ENCODE measurements at places on chromosomes 16 and 17.

GRCh38 chr16:89504091-89504490, 4.1 kb upstream of the SPG7 start:
- no peak for DNase-seq

GRCh38 chr16:11218604-11218962, 37.4 kb downstream of the SOCS1 start:
- DNase-seq = peak; percentile 46

GRCh38 chr17:27591986-27592385, 39.0 kb upstream of the LGALS9 start:
- DNase-seq = no peak

GRCh38 chr17:41956522-41956921, 10.1 kb upstream of the CNP start:
- DNase-seq = no peak

GRCh38 chr16:77613095-77613494, 109.2 kb upstream of the NUDT7 start:
- DNase-seq = no peak

GRCh38 chr17:61400717-61401388, 1.2 kb downstream of the TBX2 start:
- no peak for DNase-seq

DNA sequence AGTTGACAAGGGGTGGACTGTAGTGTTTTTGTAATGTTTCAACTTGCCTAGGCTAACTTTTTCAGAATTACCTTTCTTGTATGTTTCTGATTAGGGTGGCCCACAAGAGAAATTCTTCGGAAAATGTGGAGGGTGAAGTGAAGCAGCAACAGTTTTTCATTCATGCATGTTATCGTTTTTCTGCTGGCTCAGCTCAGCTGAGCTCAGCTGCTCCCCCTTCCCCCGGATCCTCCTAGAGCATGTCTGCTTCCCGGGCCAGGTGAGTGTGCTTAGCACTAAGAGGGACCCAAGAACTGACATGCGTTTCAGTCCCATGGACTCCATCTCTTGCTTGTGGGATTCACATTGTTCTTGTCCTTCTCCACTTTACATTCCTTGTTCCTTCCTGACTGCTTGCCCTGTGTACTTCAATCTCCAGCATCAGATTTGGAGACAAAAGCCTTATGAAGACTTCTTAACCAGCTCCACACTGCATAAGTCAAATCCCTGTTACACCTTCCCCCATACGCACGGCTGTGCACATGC, 33.6 kb downstream of the SCPEP1 start:
- no peak for DNase-seq

GRCh38 chr16:86525696-86526095, 15.4 kb downstream of the FOXF1 start:
- no peak for DNase-seq

DNA sequence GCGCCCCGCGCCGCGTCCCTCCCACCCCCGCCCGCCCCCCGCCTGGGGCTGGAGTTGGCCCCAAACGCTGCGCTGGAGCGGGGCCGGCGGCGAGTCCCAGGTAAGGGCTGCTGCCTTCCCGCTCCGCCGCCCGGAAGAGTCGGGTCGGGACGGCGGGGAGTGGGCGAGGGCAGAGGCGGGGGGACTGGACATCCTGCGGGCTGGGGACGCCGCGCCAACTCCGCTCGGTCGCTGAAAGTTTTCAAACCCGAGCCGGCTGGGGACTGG, 469 bp downstream of the GPRC5C start:
- DNase-seq = no peak

DNA sequence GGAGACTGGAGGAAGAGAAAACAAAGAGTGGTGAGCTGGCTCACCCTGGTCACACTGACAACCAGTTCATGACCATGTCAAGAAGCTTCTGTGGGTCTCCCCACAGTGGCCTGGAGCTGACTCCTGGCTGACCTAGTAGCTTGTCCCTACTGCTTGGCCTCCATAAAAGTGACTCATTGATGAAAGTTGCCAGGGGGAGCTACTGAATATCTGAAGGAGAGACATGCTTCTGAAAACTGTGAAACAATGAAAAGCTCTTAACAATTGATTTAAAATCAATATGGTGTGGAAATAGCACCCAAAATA, 22.0 kb downstream of the SMPD3 start:
- DNase-seq = no peak

- DNase-seq = no peak
These were observed 30.4 kb upstream of the SBK1 start for GRCh38 chr16:28261942-28262341.

DNA sequence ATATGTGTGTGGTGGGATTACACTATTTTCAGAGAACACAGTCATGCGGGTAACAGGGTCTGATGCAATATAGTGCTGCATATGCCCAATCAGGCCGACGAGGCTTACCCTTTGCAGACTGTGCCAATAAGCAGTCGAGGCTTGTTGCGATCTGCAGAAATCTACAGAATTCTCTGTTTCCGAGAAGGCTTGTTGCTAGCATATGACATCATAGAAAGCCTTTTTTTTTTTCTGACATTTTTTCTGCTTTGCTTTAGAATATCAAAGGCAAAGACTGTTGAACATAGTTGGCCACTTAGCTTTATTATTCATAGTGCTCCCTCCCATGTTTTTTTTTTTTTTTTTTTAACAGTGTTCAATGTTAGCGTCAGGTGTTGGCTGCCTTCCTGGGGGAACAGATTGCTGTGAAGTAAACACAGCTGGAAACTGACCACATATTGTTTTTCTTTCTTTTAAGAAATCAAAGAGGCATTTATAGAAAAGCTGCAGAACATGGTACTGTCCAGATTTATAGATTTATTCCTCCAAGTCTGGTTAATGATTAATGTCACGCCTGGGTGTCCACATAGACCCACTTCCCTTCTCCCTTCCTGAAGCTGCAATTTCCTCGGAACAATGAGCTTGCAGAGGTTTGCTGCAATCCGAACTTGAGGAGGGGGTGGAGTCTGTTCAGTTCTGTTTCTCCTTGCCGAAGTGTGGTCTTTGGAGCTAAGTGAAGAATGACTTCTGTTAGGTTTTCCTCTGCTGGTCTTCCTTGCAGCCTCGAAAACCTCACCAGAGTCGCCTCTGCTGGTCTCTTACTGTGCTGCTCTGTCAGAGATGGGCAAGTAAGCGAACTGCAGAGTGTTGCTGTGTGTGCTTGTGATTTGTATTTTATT, 87.3 kb downstream of the MAP2K6 start:
- no peak for DNase-seq

- DNase-seq = no peak
These were observed 13.6 kb downstream of the RSAD1 start for GRCh38 chr17:50492214-50492613.

DNA sequence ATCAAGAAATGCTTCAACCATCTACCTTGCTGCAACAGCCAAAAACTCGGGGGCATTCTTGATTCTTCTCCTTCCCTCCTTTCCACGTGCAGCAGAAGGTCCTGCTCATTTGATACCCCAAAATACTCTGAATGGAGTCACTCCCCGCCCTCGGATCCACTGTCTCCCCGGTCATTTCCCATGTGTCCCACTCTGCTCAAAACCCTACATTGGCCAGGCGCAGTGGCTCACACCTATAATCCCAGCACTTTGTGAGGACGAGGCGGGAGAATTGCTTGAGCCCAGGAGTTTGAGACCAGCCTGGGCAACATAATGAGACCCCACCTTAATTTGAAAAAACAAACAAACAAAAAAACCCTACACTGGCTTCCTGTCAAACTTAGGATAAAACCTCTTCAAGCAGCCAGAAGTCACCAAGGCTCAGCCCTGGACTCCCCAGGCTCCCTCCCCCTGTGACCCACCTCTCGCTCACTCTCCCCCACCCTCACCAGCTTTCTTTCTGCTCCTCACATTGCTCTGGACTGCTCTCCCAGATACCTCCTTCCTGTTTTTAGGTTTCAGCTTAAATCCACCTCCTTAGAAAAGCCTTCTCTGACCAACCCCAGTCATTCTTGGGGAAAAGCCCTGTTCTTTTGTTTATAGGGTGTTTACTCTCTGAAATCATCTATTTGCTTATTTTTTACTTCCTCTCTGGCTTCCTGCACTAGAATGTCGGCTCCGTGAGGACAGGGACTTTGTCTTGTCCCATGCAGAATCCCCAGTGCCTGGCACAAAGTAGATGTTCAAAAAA, 2.8 kb downstream of the SLC13A2 start:
- no peak for DNase-seq

DNA sequence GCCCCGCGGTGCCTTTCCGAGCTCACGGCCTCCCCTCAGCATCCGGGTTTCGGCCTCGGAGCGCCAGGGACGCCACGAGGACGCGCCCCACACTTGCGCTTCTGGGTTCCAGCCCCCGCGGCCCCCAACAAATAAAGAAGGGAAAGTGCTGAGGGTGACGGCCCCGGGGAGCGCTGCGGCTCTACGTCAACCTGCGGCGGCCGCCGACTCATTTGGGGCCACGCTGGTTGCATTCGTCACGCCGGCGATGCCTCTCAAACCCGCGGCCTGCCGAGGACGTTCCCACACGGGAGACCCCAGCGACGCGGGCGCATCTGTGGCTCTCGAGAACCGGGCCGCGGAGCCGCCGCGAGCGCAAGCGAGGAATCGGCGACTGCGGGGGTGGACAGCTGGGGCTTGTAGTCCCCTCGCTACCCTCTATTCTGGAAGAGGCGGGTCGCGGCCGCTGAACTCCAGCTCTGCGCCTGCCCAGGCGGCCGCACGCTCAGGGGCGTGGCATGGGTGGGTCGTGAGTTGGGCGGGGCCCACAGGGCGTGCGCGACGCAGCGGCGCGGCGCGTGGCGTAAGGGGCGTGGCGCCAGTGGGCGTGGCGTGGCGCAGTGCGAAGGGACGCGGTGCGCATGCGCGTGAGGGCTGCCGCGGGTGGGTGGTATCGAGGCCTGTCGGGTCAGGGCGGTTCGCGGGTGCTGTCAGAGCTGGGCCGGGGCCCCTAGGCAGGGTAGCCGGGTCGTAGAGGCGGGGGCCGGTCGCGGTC, at the start of gene AMZ2:
Gene AMZ2, plus strand, starts transcription at position 599 of the 754 bp plus-strand sequence. CDS start 2,145 bp downstream, outside the sequence.
- DNase-seq = peak; percentile 88

- DNase-seq = no peak
These were observed 14.2 kb downstream of the RNF112 start for GRCh38 chr17:19424934-19425868.

DNA sequence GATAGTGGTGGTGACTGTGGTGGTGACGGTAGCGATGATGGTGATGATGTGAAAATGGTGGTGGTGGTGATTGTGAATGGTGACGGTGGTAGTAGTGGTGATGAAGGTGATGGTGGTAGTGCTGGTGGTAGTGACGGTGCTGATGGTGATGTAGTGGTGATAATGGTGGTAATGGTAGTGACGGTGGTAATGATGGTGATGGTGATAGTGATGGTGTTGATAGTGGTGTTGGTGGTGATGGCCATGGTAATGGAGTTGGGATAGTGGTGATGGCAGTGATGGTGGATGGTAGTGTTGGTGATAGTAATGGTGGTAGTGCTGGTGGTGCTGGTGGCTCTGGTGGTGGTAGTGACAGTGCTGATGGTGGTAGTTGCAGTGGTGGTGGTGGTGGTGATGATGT, 14.7 kb upstream of the RBFOX1 start:
- no peak for DNase-seq

GRCh38 chr17:71792966-71793365, 327.9 kb upstream of the SOX9 start:
- DNase-seq = no peak

DNA sequence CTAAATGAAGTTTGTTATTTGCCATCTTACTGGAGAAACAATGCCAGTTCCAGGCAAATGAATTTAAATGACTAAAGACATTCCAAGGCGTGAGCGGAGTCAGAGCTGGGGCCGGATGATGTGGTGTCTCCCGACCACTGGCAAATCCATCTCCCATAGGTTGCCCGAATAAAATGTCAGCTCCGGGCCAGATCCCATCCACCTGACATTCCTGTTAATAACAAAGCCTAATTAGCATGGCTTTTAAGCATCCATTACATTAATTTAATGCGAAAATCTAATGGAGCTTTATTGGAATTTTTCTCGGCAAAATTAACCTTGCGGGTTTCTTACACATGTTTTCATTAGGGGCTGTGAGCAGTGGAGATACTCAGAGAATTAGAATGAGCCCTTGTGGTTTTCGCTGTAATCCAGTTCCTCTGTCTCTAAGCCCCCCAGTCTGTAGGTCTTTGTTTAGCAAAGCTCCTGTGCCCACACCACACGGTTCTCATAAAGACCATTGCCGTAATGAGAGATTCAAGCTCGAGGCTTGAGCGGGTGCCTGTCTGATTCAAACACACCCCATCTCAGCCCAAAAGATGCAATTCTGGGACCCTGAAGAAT, 123.3 kb downstream of the CCT6B start:
- DNase-seq = no peak

GRCh38 chr16:68283346-68283745, 19.0 kb downstream of the SLC7A6 start:
- DNase-seq = no peak

GRCh38 chr16:13982451-13982850, 62.5 kb downstream of the ERCC4 start:
- DNase-seq = no peak

Measured in hematopoietic multipotent progenitor cell treated with erythropoietin and hydrocortisone succinate and interleukin-3 and kit ligand, for 8 days (in vitro differentiated cells).